NCI-H1436 treated with DMSO at 0.1 percent for 48 hours (cell line): ENCODE measurements at places on chromosomes 16 and 17.

DNA sequence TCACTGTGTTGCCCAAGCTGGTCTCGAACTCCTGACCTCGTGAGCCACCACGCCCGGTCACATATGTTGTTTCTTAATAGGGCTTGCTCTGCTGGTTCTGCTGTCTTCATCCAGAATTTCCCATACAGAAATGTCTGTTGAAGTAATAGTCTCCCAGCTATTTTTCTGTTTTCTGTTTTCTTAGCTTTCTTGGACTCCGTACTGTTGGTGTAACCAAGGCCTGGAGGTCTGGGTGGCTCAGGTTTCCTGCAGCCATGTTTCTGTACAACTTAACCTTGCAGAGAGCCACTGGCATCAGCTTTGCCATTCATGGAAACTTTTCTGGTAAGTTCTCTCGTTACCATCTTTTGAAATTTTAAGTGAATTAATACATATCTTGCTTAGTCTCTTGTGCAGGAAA lies 2.8 kb downstream of the SF3B3 start:
- DNase-seq = no peak

DNA sequence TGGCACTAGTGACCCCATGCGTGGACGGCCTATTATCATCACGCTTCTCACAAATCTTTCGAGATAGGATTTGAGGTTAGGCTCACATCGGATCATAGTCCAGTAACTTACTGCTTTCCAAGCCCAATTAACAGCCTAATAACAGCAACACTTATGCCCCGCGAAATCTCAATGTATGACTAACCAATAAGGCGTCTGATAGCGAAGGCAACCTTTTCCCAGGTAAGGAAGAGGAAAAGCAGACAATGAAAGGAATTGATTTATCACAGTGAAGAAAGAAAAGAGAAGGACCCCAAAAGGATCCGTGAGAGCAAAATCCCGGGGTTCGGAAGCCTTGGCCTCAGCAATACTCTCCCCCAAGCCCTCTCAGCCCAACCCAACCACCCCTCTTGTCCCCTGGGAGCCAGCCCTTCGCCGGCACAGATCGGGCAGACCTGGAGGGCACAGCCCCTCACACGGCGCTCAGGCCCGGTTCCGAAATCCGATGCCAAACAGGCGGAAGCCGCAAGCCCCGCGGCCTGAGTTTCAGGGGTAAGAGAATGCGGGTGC lies 534 bp downstream of the GPATCH8 start:
- no peak for DNase-seq

- no peak for DNase-seq
Measured at GRCh38 chr17:59073972-59074371, 32.7 kb downstream of the TRIM37 start.

GRCh38 chr16:77033516-77033915 lies 157.5 kb upstream of the MON1B start:
- DNase-seq = no peak

DNA sequence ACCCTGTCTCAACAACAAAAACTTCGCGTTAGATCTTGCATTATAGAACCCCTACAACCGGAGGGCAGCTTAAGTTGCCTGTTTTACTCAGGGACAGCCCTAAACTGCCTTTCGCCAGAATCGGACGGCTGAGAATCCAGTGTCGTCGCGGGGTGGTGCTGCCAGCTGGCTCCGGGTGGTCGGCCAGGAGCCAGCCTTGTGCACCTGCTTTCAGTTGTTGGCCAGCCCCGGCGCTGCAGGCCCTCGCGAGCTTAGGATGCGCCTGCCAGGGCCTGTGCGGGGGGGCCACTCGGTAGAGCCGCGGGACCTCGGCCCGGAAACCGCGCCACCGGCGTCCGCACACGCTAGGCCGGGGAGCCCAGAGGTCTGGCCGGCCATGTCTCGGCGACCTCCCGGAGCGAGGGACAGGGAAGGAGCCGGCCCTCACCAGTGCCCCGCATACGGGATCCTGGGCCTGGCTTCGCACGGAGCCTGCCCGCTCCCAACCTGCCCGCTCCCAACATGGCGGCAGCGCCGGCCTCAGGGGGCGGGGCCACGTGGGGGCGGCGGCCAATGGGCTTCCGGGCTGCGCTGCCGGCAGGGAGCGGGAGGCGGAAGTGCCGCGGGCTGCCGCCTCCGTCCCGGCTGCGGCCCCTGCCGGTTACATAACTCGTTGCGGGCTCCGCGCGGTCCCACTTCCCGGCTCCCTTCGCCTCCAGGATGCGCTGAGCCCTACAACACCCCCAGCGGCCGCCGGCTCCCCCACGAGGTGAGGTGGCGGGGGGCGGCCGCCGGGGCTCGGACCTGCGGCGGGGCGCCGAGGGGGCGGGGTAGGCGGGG lies 14.2 kb downstream of the NAA60 start:
- peak; percentile 40 for DNase-seq

- no peak for DNase-seq
Measured at GRCh38 chr17:35752471-35752870, 568 bp downstream of the GAS2L2 start.
